Fibroblast of upper back skin (primary cell): ENCODE measurements at places on chromosomes 3 and 15.

DNA sequence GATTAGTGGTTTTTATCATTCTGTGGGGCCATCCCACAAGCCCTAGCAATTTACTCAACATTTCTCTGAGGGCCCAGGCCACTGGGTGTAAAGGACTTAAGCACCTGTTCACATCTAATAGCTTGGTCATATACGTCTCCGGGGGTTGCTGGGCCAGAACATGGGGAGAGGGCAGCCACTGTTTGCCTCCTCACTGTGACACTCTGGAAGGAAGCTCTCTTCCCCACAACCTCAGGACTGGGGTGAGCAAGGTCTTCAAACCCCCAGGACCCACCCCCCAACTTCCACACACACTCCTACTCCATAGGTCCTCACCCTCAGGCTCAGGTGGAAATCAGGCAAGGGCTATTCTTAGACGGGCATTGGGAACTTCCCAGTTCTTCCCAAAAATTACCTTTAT, 28.9 kb downstream of the C3orf20 start:
- DNase-seq: no peak

DNA sequence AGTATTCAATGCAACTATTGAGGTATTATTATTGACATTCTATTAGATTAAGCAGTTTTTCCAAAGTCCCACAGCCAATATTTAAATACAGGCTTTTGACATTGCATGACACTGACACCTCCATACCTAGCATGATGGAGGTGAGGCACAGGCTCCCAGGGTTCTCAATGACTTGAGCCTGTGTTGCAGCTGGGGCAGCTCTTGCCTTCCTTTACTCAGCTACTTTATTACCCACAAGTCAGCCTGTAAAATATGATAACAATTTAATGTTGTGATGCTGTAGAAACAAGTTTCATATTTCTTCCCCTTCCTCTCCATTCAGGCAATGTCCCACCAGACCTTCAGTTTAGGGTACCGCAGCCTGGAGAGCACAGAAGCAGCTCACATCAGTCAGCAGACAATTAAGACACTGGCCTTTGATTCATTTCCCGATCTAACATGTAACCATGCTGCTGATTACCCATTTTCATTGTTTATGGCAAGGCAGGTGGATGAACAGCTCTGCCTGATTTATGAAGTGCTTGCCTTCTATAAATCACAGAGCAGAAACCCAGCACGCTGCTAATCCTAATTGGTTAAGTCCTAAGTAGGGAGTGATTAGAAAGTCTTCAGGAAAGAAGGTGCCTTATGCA, 826.1 kb downstream of the AGBL1 start:
- no peak for DNase-seq

DNA sequence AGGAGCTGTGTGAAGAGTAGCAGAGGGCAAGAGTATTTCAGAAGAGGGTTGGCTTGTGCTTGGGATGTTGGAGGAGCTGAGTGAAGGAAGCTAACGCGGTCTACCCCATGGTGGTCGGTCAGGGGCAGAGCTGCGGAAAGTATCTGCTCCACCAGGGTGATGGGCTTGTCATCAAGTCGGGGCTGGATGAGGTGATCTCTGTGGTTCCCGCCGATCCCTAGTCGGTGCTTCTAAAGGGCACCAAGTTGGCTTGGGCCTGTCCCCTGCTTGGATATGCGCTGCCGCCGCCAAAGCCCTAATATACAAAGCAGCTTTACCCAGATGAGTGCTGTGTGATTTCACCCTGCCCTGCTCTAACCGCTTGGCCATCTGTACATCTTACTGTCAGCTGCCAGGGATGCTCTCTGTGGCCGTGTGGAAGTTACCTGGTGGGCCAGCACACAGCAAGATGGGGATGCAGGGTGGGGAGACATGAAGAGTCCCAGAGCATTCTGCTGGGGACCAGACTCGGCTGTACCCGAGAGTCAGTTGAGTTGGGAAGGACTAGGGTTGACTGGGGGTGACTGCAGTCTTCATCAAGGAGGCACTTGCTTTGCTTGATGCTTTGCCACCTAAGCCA, 226.1 kb upstream of the BHLHE40 start:
- DNase-seq: no peak

GRCh38 chr3:71226565-71227269, 356.8 kb downstream of the FOXP1 start:
- peak; percentile 41 for DNase-seq

DNA sequence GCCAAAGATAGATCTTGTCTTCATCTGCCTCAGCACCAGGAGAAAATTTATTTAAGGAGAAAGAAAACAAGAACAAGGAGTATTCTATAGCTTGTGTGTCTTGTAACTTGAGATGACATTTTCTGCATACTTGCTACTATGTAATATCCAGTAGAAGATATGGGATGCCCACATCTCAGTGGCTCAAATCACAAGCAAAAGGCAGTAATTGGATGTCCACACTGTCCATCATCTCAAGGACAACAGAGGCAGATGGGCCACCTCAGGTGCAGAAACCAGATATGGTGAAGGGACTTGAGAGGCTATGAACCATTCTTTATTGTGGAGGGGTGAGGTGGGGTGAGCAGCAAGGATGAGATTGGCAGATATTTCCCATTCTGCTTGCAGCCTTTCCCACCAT, 309.0 kb downstream of the GBE1 start:
- peak; percentile 40 for DNase-seq

- DNase-seq: no peak
Observed at GRCh38 chr15:61307474-61307873, 78.4 kb upstream of the RORA start.

- no peak for DNase-seq
Observed at GRCh38 chr15:67801926-67802914, 23.1 kb upstream of the SKOR1 start.
